Cardiac muscle cell (in vitro differentiated cells and primary cell): ENCODE measurements at places on chromosomes 5 and 9.

DNA sequence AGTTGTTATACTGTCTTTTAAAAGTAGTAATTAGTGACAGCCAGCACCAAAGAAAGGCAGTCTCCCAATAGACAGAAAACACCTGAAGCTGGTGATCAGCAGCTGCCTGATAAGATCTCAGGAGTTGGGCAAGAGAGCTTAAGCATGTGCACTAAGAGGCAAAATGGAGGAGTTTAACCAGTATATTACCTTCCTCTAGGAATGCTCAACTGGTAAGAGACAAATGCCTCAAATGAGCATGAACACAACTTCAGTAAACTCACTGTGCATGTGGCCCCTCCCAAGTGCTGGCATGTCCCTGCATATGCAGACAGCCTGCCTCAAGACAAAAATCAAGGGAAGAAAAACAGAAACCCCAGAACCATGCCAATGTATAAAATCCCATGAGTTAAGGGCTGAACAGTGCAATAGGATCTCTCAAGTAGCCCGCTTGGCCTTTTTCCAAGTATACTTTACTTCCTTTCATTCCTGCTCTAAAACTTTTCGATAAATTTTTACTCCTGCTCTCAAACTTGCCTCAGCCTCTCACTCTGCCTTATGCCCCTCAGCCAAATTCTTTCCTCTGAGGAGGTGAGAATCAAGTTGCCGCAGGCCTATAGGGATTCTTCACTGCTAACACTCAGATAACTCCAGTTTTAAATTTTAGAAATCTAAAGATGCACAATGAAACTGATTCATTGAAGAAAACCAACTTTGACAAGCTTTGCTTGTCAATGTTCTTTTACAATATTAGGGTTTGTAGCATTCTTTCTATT is 724.8 kb upstream of the RIOK2 start:
- no peak overlapping the region for H3K4me3 ChIP-seq
- no peaks in the 10 kb centered on the region for H3K36me3 ChIP-seq
- no peaks in the 10 kb centered on the region for H3K27me3 ChIP-seq
- no peak for DNase-seq
- H3K27ac ChIP-seq, result no peak overlapping the region
- H3K4me1 ChIP-seq, result no peaks in the 10 kb centered on the region

GRCh38 chr5:143992496-143992895 is 178.0 kb downstream of the YIPF5 start:
- H3K27me3 ChIP-seq, result no peaks in the 10 kb centered on the region
- no peak overlapping the region for H3K4me3 ChIP-seq
- no peaks in the 10 kb centered on the region for H3K36me3 ChIP-seq
- no peaks in the 10 kb centered on the region for H3K4me1 ChIP-seq

DNA sequence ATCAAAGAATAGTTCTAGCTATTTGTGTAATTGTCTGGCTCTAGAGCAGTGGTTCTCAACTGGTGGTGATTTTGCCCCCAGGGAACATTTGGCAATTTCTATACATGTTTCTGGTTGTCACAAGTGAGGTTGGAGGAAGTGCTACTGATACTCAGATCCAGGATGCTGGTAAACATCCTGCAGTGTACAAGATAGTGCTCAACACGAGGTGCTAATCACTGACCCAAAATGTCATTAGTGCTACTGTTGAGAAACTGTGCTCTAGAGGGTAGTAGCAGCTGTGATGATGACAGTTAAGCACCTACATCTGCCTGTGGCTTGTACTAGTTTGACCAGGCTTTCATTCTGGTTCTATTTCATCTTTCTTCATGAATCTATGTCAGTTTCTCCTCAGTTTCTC is 22.1 kb downstream of the LRRC19 start:
- H3K4me1 ChIP-seq, result no peaks in the 10 kb centered on the region
- DNase-seq, result no peak
- H3K27ac ChIP-seq, result no peak overlapping the region

DNA sequence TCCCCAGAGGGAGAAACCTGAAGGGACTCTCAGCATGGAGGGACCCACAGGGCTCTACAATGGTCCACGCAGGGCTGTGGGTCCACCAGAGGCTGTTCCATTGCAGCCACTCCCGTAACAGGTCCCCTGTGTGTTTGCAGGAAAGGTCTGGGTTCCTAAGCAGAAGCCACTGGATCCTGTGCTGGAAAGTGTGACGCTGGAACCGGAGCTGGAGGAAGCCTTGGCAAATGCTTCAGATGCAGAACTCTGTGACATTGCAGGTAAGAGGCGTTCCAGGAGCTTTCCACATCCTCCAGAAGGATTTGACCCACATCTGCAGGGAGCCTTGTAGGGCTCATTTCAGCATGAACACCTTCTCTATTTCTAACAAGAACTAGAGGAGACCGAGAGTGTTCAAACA is 51.7 kb downstream of the TMOD1 start:
- peaks cover 40% of the 10 kb centered on the region for H3K36me3 ChIP-seq
- no peak for DNase-seq
- H3K4me3 ChIP-seq, result no peak overlapping the region
- no peak overlapping the region for H3K27ac ChIP-seq

DNA sequence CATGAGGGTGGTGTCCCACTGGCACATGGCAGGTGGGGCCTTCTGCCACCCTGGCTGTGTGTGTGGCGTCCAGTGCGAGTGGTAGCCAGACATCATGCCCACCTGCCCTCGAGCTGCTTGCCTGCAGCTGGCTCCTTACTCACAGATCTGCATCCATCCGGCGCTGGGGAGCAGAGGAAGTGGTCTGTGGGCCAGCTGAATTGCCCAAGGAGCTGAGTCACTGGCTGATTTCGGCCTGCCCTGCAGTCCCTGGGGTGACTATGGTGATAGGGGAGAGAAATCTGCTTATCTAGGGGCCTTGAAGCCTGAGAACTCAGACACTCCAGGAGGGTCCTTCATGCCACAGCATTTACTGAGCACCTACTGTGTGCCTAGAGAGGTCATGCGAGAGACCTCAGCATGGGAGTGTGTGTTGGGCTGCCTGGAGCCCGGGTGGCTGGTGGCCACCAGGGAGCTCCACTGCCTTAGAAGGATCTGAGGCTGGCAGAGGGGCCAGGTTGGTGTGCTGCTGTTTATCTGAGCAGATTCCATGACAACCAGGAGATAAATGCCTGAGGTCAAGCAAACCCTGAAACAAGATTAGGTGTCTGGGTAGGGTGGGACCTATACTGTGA is 57.1 kb downstream of the SLC22A5 start:
- no peaks in the 10 kb centered on the region for H3K27me3 ChIP-seq
- peak overlapping the region; percentile 80 for H3K27ac ChIP-seq
- H3K4me3 ChIP-seq, result no peak overlapping the region
- no peak for DNase-seq

- H3K4me3 ChIP-seq, result no peak overlapping the region
- DNase-seq, result no peak
- H3K27ac ChIP-seq, result no peak overlapping the region
- peaks cover 9% of the 10 kb centered on the region for H3K27me3 ChIP-seq
- no peaks in the 10 kb centered on the region for H3K36me3 ChIP-seq
These were observed 32.3 kb downstream of the TSPAN17 start for GRCh38 chr5:176679365-176680225.

- peaks cover 18% of the 10 kb centered on the region for H3K36me3 ChIP-seq
- no peak for DNase-seq
- no peaks in the 10 kb centered on the region for H3K27me3 ChIP-seq
- no peak overlapping the region for H3K27ac ChIP-seq
- H3K4me1 ChIP-seq, result peaks cover 19% of the 10 kb centered on the region
These were observed 4.4 kb downstream of the EIF4EBP3 start for GRCh38 chr5:140551872-140552271.

DNA sequence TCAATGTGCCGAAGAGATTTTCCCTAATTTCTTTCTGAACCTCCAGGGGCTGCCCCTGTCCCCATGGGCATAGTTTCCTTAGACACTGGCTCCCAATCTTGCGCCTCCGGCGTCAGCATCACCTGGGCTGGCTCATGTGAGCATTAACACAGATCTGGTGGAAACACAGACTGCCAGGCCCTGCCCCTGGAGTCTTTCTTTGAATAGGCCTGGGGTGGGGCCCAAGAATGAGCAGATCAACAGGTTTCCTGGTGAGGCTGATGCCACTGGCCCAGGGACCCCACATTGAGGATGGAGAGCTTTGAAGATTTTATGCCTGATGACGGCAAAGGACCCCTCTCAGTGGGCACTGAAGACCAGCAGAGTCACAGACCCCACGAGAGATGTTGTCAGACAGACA is 60.8 kb downstream of the ANKRD33B start:
- no peak for DNase-seq
- H3K4me3 ChIP-seq, result no peak overlapping the region
- H3K27ac ChIP-seq, result peak overlapping the region; percentile 0

GRCh38 chr9:78369639-78370219 is 72.8 kb downstream of the PSAT1 start:
- DNase-seq, result peak; percentile 90
- H3K27me3 ChIP-seq, result no peaks in the 10 kb centered on the region
- no peaks in the 10 kb centered on the region for H3K4me1 ChIP-seq
- no peak overlapping the region for H3K27ac ChIP-seq
- H3K36me3 ChIP-seq, result no peaks in the 10 kb centered on the region
- no peak overlapping the region for H3K4me3 ChIP-seq

- peaks cover 4% of the 10 kb centered on the region for H3K4me1 ChIP-seq
- no peaks in the 10 kb centered on the region for H3K27me3 ChIP-seq
- no peak for DNase-seq
- no peaks in the 10 kb centered on the region for H3K36me3 ChIP-seq
These were observed 121.8 kb downstream of the GHR start for GRCh38 chr5:42545038-42545437.

GRCh38 chr9:89686126-89686525 is 81.3 kb downstream of the GADD45G start:
- H3K4me1 ChIP-seq, result no peaks in the 10 kb centered on the region
- H3K4me3 ChIP-seq, result no peak overlapping the region
- H3K27ac ChIP-seq, result no peak overlapping the region

- H3K4me3 ChIP-seq, result no peak overlapping the region
- H3K27me3 ChIP-seq, result no peaks in the 10 kb centered on the region
- no peak overlapping the region for H3K27ac ChIP-seq
- no peaks in the 10 kb centered on the region for H3K36me3 ChIP-seq
- DNase-seq, result peak; percentile 60
These were observed 46.6 kb upstream of the SLC12A2 start for GRCh38 chr5:128036950-128037349.

GRCh38 chr9:6414247-6414641 is 1.2 kb downstream of the UHRF2 start:
- H3K4me1 ChIP-seq, result peaks cover 13% of the 10 kb centered on the region
- no peaks in the 10 kb centered on the region for H3K36me3 ChIP-seq
- H3K27me3 ChIP-seq, result peaks cover 10% of the 10 kb centered on the region
- peak overlapping the region; percentile 69 for H3K4me3 ChIP-seq

DNA sequence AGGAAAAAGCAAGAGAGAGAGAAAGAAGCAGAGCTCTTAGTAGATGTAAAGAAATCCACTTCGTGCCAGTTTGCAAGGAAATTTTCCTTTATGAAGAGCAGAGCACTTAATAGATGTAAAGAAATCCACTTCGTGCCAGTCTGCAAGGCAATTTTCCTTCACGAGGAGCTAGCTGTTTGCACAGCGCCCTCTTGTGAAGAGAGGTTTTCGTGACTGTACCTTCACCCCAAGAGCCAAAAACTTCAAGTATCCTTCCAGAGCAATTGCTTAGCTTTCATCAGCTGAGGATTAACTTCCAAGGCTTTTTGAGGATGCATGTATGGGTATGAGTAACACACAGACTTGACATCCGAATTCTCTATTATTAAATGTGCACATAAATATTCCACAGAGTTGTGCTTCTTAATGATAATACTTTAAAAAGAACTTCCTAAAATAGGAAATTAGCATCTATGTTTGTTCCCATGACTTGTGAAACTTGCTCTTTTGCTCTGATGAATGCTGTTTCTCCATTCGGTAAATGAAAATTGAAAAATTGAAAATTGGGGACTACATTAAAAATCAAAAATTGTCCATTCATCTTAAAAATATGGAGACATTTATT is 525.6 kb downstream of the PDE4D start:
- H3K36me3 ChIP-seq, result no peaks in the 10 kb centered on the region
- H3K27ac ChIP-seq, result peak overlapping the region; percentile 97
- H3K4me3 ChIP-seq, result no peak overlapping the region
- no peaks in the 10 kb centered on the region for H3K27me3 ChIP-seq

GRCh38 chr9:33620738-33621439 is 96.8 kb downstream of the ANKRD18B start:
- H3K4me3 ChIP-seq, result no peak overlapping the region
- H3K4me1 ChIP-seq, result no peaks in the 10 kb centered on the region
- no peak overlapping the region for H3K27ac ChIP-seq
- peak; percentile 13 for DNase-seq
- no peaks in the 10 kb centered on the region for H3K36me3 ChIP-seq

GRCh38 chr9:2411459-2412215 is 209.9 kb upstream of the VLDLR start:
- no peaks in the 10 kb centered on the region for H3K27me3 ChIP-seq
- no peak overlapping the region for H3K4me3 ChIP-seq
- peak; percentile 40 for DNase-seq
- H3K4me1 ChIP-seq, result no peaks in the 10 kb centered on the region
- no peak overlapping the region for H3K27ac ChIP-seq

GRCh38 chr5:32042551-32042961 is 131.6 kb downstream of the GOLPH3 start:
- no peaks in the 10 kb centered on the region for H3K27me3 ChIP-seq
- no peaks in the 10 kb centered on the region for H3K36me3 ChIP-seq
- H3K4me1 ChIP-seq, result no peaks in the 10 kb centered on the region
- no peak overlapping the region for H3K4me3 ChIP-seq

GRCh38 chr5:4144411-4145007 is 548.9 kb downstream of the IRX1 start:
- H3K4me1 ChIP-seq, result no peaks in the 10 kb centered on the region
- no peaks in the 10 kb centered on the region for H3K36me3 ChIP-seq
- H3K27ac ChIP-seq, result no peak overlapping the region
- no peaks in the 10 kb centered on the region for H3K27me3 ChIP-seq

GRCh38 chr5:152987131-152987530 is 503.3 kb upstream of the GRIA1 start:
- H3K27me3 ChIP-seq, result no peaks in the 10 kb centered on the region
- H3K36me3 ChIP-seq, result no peaks in the 10 kb centered on the region
- H3K4me1 ChIP-seq, result no peaks in the 10 kb centered on the region
- H3K4me3 ChIP-seq, result no peak overlapping the region
- H3K27ac ChIP-seq, result no peak overlapping the region
- no peak for DNase-seq

DNA sequence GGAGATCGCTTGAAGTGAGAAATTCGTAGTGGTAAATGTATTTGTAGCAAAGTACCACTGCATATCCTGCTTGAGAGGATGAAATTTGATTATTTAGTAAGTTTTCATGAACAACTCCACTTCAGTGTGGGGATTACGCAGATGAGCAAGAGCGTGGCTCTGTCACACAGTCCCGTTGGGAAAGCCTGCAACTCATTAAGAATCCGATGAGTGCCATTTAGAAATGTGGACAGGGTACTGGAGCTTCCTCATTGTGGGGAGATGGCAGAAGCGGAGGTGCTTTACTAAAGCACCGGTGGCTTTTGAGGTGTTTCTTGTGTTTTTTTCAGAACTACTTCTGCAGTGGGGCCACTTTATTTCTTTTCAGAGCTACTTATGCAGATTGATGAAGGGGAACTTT is 1.4 kb downstream of the TJP2 start:
- DNase-seq, result no peak
- H3K27me3 ChIP-seq, result no peaks in the 10 kb centered on the region
- H3K4me1 ChIP-seq, result peaks cover 29% of the 10 kb centered on the region
- peak overlapping the region; percentile 79 for H3K4me3 ChIP-seq
- H3K27ac ChIP-seq, result no peak overlapping the region
